Skeletal muscle tissue (tissue), 5 donors: ENCODE measurements at places on chromosomes 4 and X. TPM values are rescaled to one million over a fixed set of nuclear protein-coding genes. Genes with fewer than 3 reads are reported as not detected.

The DCAF12L1 gene
- total RNA-seq = 2.6 TPM

The ADAD1 gene
- not detected for total RNA-seq

The GAB3 gene
- 5.7 TPM for total RNA-seq

The COX18 gene
- 8.4 TPM for total RNA-seq

The FAM149A gene
- 6.8 TPM for total RNA-seq

The CNKSR2 gene
- 7.8 TPM for total RNA-seq

The MTNR1A gene
- not detected for total RNA-seq

The TCP11X2 gene
- total RNA-seq = not detected

The RAB9B gene
- 19.8 TPM for total RNA-seq

The PDE5A gene
- total RNA-seq = 27.7 TPM

The F9 gene
- total RNA-seq = not detected

The ZNF827 gene
- total RNA-seq = 9.4 TPM

The GCNA gene
- total RNA-seq = 2.6 TPM

The FNIP2 gene
- total RNA-seq = 21.4 TPM

The FAM47A gene
- total RNA-seq = not detected

The MAGEA1 gene
- total RNA-seq = not detected

The CENPVL1 gene
- total RNA-seq = not detected

The CDKL2 gene
- not detected for total RNA-seq

The CT83 gene
- not detected for total RNA-seq

The NUP62CL gene
- 1.6 TPM for total RNA-seq

The UGT2B11 gene
- total RNA-seq = not detected

The GJB1 gene
- not detected for total RNA-seq

The RAPGEF2 gene
- total RNA-seq = 46.4 TPM

The KLKB1 gene
- total RNA-seq = 0.52 TPM

The NOX1 gene
- not detected for total RNA-seq

The PTCHD1 gene
- 0.52 TPM for total RNA-seq

The GPR173 gene
- total RNA-seq = 2.1 TPM

The SFRP2 gene
- total RNA-seq = 14.6 TPM

The SLC9B1 gene
- total RNA-seq = 15.7 TPM

The SPP1 gene
- 156 TPM for total RNA-seq

The ITIH6 gene
- total RNA-seq = under 0.01 TPM

The HHIP gene
- total RNA-seq = 8.4 TPM

The CSAG3 gene
- not detected for total RNA-seq

The TBC1D1 gene
- total RNA-seq = 54.3 TPM

The NIPAL1 gene
- total RNA-seq = 1.0 TPM

The SSX4B gene
- total RNA-seq = not detected

The RPL34 gene
- 1,208 TPM for total RNA-seq

The XPNPEP2 gene
- total RNA-seq = 3.7 TPM

The PF4V1 gene
- not detected for total RNA-seq

The SLC38A5 gene
- 6.3 TPM for total RNA-seq

The DNAAF6 gene
- total RNA-seq = not detected

The PCDH11X gene
- 1.0 TPM for total RNA-seq

The CTAG1B gene
- not detected for total RNA-seq

The GPR78 gene
- total RNA-seq = 0.52 TPM

The ZNF157 gene
- total RNA-seq = 0.52 TPM

The CXCL3 gene
- total RNA-seq = not detected

The USP17L13 gene
- total RNA-seq = not detected

The ALB gene
- total RNA-seq = 15.7 TPM

The AFM gene
- not detected for total RNA-seq

The NXF2B gene
- not detected for total RNA-seq

The RTL5 gene
- total RNA-seq = 3.1 TPM

The FAM236A gene
- total RNA-seq = not detected

The WFS1 gene
- total RNA-seq = 11.0 TPM

The NPNT gene
- total RNA-seq = 74.1 TPM

The SMIM10L2A gene
- total RNA-seq = 1.6 TPM

The GAGE12J gene
- total RNA-seq = not detected

The CFAP47 gene
- total RNA-seq = under 0.01 TPM

The SH3RF1 gene
- total RNA-seq = 13.6 TPM
